Activated CD8-positive, alpha-beta memory T cell treated with anti-CD3 and anti-CD28 coated beads for 4 hours (primary cell): ENCODE measurements at places on chromosomes 4 and X.

GRCh38 chr4:66946761-66947160 is 598.5 kb downstream of the CENPC start:
- no peak for DNase-seq

- DNase-seq = no peak
Observed at GRCh38 chr4:53196882-53197771, 168.7 kb downstream of the SCFD2 start.

GRCh38 chrX:119552508-119552907 is 12.7 kb downstream of the STEEP1 start:
- no peak for DNase-seq

GRCh38 chrX:105610411-105610810 is 211.9 kb upstream of the NRK start:
- DNase-seq = no peak

- DNase-seq = no peak
Observed at GRCh38 chrX:16188687-16189086, 21.4 kb downstream of the MAGEB17 start.

DNA sequence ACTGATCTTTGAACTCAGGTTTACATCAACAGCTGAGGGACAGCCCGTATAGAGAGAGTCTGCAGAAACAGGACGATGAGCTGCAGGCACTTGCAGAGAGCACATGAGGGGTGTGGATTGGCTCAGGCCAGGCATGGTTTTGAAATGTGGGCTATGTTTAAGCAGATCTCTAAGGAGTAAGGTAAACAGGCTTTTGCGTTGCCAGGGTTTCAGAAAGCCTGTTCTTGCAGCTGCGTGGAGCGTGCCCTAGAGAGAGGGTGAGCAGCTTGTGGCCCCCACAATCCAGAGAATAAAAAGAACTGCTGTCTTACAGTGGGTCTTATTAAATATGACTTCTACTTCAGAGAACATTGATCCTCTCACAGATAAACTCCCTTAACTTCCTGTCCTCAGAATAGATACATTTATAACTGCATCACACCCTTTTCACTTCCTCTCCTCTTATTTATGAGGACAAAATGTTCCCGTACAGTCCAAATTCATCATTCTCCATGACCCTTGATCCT is 64.1 kb downstream of the TMA16 start:
- no peak for DNase-seq

DNA sequence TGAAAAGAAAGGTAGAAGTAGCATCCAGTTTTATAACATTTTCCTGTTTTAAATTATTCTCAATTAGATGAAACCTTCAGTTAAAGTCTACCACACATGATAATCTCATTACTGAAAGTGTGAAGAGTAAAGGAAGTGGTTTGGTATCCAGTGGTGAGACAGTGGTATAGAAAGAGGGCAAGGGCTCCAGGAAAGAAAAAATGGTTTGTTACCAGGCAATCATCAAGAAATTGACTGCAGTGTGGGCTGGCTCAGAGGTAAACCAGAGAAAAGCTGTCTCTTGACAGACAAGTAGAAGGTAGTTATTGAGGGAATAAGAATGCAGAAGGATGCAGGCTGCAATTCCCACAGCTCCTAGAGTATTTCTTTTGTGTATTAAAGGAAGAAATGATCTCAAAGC is 406.2 kb downstream of the TLL1 start:
- DNase-seq = no peak

DNA sequence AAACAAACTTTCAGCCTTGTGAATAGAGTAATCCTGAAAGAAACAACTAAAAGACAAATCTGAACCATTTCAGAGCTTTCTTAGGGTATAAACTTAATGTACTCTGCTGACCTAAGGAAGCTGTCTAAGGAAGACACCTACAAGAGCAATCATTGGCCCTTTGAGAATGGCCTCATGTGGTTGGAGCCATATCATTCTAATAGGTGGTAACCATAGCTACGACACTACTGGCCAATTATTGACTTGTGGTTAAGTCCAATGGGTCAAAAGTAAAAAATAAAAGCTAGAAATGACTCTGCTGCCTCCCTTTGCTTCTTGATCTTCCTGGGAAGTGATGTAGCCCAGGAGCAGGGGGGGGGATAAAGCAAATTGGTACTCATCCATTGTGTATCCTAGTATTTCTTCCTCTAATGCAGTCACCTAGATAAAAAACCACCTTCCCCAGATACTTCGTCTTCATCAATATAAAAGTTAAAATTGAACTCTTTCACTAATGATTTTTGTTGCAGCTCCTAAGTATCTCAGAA is 547.0 kb downstream of the ARAP2 start:
- DNase-seq = no peak

DNA sequence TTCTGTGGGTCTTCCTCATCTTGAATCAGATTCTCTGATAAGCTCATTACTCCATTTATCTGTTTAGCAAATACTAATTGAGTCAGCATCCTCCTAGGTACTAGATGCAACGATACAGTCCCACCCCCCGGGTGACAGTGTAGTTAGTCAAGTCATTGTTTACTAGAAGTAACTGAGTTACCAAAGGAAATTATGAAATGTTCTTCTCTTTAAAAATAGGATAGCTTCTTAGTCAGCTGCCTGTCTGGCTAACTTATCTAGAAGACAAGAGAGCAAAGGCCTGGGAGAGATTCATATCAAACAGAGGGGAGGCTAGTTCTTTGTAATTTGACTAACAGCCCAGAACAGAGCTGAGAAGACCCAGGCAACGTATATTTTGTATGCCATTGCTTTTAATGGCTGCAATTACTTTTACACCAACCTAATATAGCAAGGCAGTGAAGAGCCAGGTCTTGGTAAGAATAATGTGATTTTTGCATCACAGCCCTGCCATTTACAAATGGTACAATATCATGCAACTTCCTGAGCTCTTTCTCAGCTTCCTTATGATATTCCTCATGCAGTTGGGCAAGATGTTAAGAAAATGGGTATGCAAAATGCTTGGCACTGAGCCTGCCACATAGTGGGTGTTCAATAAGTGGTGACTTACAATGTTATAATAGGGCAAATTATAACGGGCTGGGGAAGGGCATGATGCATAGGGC is 149.9 kb downstream of the CHIC2 start:
- no peak for DNase-seq

GRCh38 chrX:26442340-26442739 is 226.4 kb downstream of the MAGEB5 start:
- no peak for DNase-seq

GRCh38 chr4:2286904-2287593 is 25.1 kb upstream of the MXD4 start:
- DNase-seq = no peak

DNA sequence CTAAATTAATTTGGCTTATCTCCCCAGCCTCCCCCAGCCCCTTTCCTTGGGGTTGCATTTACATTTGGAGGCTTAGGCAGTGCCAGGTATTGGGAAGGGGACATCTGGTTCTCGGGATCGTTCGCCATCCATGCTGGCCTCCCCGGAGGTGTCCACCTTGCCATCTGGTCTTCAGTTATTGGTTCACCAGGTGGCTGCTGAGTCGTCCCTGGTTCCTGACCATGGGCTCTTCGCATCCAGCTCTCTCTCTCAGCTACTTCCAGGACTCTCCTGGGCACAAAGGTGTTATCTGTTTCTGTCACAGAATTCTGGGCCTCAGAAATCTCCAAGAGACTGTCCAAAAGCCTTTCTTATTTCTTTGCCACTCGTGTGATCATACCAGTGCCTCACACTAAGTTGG is 75.4 kb upstream of the SCOC start:
- DNase-seq = no peak
